ENCODE measurements at places on chromosomes 7 and 10. TPM values are rescaled to one million over a fixed set of nuclear protein-coding genes. Genes with fewer than 3 reads are reported as not detected.

Gene PRF1
- 2.5 TPM for total RNA-seq

DNA sequence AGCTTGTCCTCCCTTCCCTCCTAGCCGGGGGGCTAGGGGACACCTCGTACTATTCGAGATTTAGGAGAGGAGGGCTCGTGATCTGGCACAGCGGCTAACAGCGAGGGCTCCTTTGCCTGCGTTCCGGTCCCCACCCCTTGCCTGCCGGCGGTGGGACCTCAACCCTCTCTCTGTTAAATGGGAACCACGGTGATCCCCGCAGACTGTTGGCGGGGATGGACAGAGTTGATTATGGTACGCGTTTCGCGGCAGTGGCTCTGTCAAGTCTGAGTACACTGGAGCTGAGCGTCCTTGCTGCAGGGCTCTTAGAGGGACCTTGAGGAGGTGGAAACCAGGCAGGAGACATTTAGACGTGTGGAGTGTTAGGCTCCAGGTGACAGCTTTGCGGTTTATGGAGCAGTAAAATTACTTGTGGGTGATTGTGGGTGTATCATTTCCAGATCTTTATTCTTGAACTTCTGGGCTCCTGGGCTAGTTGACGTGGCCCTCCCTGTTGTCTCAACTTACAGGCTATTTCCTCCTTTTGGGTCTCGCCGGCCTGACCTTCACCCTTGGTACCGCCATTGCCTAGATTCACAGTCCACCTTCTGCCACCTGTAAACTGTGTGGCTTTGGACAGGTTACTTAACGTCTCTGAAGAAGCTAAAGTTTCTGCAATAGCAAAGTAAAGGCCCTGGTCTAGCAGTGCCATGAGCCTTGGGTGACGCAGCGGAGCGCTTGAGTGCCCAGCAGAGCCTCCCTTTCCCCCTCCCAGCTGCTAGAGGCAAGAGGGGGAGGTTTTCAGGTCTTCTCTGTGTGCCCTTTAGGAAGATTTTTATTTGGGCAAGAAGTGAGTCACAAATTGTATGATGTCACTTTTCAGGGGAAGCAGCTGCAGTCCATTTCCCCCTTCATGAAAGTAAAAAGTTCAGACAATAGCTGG is 739 bp downstream of the CASP7 start:
- peak overlapping the region; percentile 74 for H3K4me3 ChIP-seq
- H3K27me3 ChIP-seq, result no peaks in the 10 kb centered on the region
- peaks cover 20% of the 10 kb centered on the region for H3K4me1 ChIP-seq
- no peaks in the 10 kb centered on the region for H3K36me3 ChIP-seq

- no peaks in the 10 kb centered on the region for H3K36me3 ChIP-seq
These were observed 35.6 kb downstream of the C10orf90 start for GRCh38 chr10:126634911-126635310.

GRCh38 chr7:23232966-23233365 is 13.6 kb upstream of the GPNMB start:
- H3K4me3 ChIP-seq, result no peak overlapping the region
- H3K4me1 ChIP-seq, result peaks cover 23% of the 10 kb centered on the region
- H3K27ac ChIP-seq, result no peak overlapping the region
- no peaks in the 10 kb centered on the region for H3K27me3 ChIP-seq

DNA sequence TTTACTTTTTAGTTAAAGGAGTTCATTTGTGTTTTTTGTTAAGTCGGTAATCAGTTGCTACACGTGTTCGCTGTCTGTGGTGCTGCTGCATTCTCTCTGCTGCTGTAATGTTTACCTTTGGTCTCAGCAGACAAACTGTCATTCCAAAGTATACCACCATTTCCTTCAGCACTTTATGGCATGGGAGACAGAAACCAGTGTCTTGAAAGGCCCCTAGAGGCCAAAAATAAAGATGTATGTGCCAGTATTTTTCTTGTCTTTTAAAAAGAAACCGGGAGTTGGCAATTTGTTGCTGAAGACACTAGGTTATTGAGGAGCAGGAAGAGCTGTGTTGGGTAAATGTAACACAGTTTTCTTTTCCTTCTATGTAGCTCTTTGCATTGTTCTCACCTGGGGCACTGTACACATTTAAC is 24.1 kb downstream of the ZNF92 start:
- H3K4me1 ChIP-seq, result no peaks in the 10 kb centered on the region
- no peak overlapping the region for H3K27ac ChIP-seq
- peaks cover 27% of the 10 kb centered on the region for H3K36me3 ChIP-seq
- no peaks in the 10 kb centered on the region for H3K27me3 ChIP-seq

DNA sequence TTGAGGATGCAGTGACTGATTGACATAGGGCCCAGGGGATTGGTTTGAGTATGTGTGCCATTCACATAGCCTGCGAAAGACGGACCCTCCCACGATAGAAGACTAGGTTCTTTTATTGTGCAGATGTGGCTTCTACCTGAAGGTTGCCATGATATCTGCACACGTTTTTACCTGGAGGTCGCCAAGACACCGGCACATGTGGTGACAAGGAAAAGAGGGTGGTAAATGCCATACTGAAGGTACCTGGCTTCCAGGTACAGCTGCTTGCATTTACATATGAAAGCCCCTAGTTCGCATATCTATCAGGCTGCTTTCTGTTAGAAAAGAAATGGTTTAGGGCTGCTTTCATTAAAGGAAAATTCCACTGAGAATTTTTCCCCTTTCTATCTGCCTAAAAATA is 43.6 kb downstream of the ZNF22 start:
- H3K27ac ChIP-seq, result no peak overlapping the region
- H3K27me3 ChIP-seq, result no peaks in the 10 kb centered on the region
- DNase-seq, result no peak
- no peaks in the 10 kb centered on the region for H3K4me1 ChIP-seq

All from suprapubic skin (tissue), 4 donors.